NCI-H1436 treated with DMSO at 0.1 percent for 48 hours (cell line): ENCODE measurements at places on chromosomes 7 and 10.

GRCh38 chr7:149420006-149420405 lies 40.9 kb downstream of the ZNF777 start:
- no peak for DNase-seq

GRCh38 chr7:18399436-18400235 lies 95.9 kb upstream of the HDAC9 start:
- no peak for DNase-seq

DNA sequence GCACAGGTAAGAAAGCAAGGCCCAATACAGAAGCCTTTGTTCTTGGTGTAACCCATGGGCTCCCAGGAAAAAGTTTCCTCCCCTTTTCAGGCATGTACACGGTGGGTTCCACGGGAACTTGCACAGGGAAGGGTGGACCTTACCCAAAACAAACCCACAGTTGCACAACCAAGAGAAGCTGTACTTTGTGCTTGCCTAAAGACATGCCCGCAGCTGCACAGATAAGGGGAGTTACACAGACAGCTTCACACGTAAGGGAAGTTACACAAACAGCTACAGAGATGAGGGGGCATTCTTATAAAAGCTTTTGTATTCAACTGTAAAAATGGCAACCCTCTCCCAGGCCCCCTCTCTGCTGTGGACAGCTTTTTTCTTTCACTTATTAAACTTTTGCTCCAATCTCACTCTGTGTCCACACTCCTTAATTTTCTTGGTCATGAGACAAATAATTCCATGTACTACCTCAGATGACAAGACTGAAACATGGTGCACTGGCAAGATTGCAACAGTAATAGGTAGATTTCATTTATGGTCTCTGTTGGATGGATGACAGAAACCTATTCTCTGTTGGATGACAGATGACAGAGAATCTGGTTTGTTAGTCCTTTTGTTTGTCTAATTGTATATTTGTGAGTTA lies 72.9 kb downstream of the ATE1 start:
- DNase-seq: no peak

- DNase-seq: no peak
These were observed 4.8 kb downstream of the ADRB1 start for GRCh38 chr10:114048472-114048871.

- no peak for DNase-seq
These were observed 2.7 kb downstream of the DLX5 start for GRCh38 chr7:97021747-97022490.

DNA sequence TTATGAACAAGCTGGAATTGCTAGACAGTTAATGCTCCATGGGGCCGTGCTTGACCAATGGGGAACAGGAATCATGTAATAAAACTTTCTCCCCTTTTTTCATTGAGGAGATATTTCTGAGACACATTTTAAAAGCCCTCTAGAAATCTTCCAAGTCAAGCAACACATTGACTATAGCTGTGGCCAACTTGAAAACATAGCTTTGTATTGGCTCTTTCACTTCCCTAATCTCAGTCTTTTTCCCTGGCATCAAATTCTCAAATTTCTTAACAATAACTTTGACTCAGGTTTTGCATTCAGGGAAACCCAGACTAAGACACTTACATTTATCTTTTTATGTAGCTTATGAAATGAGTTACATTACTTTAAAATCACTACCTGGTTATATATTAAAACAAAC lies 947.1 kb upstream of the MBL2 start:
- DNase-seq: no peak

DNA sequence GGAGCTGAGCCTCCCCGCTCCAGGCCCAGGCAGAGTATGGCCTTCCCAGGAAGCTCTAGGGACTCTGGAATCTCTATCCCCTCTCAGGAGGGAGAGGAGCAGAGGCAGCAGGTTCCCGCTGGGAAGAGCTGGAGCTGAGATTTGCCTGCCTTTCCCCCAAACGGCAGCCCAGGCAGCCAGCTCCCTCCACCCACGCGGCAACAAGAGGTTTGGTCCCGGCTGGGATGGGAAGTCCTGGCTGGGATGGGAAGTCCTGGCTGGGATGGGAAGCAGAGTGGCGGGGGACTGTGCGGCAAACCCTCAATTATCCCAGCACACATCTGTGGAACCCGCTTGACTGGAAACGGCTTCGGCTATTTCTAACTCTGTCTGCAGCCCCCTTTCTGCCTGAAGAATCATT lies 223.0 kb downstream of the ELFN1 start:
- DNase-seq: no peak
